ENCODE measurements at places on chromosomes 7 and 10.
A peak's percentile ranks its signal among the peaks of the same experiment; 100 is the strongest.

GRCh38 chr7:41351091-41351490 is 351.8 kb downstream of the INHBA start:
- no peak for DNase-seq

DNA sequence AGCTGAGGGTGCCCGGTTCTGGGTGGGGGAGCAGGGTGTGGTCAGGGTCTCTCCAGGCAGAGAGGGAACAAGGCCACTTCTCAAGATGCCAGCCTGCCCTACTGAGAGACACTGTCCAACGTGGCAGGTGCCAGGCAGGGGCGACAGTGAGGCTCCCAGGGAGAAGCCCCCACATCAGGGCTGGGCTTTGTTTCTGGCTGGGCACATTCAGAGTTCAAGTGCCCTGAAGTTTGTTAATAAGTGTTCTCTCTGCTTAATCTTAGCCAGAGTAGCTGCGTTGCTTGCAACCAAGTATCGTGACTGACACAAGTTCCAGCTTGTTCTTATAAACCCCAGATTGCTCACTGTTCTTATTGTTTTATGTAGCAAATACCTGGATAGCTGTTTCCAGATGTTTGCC is 21.8 kb downstream of the FOXL3 start:
- no peak for DNase-seq

GRCh38 chr10:100621360-100622205 is 85.8 kb downstream of the HIF1AN start:
- DNase-seq, result no peak

GRCh38 chr10:83538047-83538446 is 601.3 kb upstream of the GHITM start:
- no peak for DNase-seq

DNA sequence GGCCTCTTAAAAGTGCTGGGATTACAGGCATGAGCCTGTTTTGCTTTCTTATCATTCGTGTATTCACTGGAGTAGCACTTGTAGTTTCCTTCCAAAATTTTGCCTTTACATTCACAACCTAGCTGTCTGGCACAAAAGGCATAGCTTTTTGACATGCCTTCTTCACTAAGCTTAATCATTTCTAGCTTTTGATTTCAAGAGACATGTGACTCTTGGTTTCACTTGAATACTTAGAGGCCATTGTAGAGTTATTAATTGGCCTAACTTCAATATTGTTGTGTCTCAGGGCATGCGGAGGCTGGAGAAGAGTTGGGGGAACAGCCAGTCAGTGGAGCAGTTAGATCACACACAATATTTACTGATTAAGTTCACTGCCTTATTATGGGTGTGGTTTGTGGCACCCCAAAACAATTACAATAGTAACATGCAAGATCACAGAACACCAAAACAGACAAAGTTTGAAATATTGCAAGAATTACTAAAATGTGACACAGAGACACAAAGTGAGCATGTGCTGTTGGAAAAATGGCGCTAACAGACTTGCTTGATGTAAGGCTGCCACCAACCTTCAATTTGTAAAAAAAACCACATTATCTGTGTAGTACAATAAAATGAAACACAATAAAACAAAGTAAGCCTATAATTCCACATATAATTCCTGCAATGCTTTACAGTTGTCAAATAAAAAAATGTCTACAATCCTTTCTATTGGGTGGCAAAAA is 43.1 kb downstream of the BRAF start:
- DNase-seq, result no peak

DNA sequence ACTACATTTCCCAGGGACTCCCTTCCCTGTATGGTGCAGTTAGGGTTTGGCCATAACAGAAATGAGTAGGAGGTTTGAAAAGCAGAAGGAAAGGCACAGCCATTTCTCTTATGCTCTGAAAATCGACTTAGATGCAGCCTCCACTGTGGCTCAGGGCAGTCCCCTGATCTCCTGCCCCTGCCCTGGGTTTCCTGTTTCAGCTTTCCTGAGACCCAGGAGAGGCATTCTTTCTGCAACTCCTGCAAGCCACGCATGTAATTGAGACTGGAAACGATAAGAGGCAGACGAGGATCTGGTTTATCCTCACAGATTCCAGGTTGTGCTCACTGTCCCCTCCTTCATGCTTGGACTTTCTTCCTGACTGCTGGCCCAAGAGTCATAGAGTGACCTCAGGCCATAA is 461.2 kb upstream of the VSTM2A start:
- no peak for DNase-seq

- peak; percentile 13 for DNase-seq
Observed at GRCh38 chr7:19051767-19052375, 65.6 kb downstream of the TWIST1 start.

- DNase-seq, result no peak
Observed at GRCh38 chr10:124153023-124153826, 59.8 kb upstream of the CHST15 start.

DNA sequence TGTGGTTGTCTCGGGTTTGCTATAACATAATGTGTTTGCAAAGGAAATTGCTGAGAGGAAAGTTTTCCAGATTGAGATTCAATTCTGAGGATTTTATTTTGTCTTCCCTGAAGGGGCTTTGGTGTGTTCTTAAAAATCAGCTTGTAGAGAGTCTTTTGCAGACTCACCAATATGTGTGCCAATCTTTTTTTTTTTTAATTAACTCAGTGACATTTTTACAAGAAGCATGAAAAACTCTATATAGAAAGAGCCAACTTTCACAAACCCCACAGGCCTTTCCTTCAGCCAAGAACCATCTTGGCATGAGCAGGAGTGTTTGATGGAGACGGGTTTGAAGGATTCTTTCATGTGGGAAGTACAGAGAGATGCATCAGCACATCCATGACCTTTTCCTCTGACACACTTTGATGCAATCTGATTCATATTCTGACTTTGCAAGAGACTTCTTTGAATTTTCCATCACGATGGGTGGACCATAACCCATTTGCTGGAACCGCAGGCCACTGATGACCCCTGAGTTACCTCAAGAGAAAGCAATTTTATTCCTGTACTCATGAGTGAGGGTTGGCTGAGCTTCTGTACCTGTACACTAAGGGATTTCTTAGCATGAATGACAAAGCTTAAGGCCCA is 892.6 kb downstream of the XPNPEP1 start:
- no peak for DNase-seq

DNA sequence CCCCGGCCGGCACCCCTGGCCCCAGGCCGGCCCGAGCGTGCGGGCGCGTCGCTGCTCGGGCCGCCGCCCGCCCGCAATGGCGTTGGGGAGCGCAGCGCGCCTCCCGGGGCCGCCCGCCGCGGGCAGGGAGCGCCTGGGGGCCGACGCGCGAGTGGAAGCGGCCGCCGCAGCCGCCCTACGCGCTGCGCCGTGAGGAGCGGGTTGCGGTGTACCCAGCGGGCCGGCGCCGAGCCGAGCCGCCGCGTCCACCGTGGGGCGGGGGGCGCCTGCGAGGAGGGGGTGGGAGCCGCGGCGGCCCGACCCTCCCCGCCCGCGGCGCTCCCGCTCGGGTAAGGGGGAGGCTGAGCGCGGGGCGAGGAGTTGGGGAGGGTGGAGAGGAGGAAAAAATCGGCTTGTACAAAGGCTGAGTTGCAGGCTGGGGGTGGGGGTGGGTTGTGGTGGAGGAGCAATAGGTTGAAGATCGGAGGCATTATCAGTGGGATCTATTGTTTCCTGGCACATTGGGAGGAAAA is 473 bp downstream of the PPP1R9A start:
- no peak for DNase-seq

DNA sequence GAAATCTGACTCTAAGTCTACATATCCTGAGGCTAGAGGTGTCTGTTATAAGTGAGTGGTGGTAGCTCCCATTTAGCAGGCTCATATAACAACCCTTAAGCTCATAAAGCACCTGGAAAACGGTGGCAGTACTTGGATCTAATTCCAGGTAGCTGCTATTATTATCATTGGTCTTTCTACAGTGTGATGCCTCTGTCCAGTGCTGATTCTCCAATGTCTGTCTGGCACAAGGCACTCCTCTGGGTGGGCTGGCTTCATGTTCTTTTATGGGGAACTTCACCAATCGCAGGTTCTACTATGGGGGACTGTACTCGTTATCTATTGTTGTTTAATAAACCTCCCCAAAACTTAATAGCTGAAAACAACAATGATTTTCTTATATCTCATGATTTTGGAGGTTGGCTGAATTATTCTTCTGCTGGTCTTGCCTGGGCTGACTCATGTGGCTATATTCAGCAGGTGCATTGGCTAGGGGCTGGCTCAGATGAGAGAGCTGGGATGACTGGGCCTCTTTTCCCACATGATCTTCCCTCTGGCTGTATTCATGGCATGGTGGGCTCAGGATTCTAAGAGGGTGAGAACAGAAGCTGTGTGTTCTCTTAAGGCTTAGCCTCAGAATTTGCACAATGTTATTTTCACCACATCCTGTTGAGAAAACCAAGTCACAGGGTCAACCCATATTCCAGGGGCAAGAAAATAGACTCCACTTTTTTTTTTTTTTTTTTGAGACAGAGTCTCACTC is 93.0 kb upstream of the PCGF5 start:
- no peak for DNase-seq

- DNase-seq, result no peak
Observed at GRCh38 chr10:102550636-102551210, 47.0 kb downstream of the SUFU start.

DNA sequence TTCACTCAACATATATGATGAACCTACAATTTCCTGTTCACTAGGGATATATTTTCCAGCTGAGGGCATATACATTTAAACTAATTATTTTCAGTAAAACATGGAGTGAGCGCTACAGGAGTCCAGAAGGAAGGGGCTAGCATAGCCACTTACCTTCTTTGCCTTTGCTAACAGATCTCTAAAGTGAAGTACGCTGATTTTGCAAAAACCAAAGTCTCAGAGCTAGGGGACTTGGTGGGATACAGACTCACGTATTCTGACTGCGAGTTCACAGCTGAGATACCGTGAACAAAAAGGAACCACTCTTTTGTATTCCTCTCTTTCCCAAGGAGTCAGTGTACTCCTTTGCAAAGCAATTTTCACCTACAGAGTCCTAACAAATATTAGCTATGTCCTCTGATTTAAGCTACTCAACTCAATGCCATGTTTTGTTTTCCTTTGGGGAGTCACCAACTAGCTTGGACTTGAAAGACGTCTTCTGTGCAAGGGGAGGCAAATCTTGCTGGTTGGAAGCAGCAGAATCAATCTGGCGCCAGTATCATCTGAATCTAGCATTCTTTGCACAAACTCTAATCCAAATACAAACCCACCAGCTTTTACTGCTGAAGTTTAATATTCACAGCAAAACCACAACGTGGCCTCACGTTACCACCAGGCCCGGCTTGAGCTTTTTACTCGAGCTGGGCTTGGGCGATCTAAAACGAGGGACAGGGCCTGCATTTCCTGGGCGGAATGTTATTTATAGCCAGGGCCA is 657 bp downstream of the CDNF start:
- DNase-seq, result no peak

GRCh38 chr7:46205478-46205877 is 284.4 kb upstream of the IGFBP3 start:
- DNase-seq, result no peak

DNA sequence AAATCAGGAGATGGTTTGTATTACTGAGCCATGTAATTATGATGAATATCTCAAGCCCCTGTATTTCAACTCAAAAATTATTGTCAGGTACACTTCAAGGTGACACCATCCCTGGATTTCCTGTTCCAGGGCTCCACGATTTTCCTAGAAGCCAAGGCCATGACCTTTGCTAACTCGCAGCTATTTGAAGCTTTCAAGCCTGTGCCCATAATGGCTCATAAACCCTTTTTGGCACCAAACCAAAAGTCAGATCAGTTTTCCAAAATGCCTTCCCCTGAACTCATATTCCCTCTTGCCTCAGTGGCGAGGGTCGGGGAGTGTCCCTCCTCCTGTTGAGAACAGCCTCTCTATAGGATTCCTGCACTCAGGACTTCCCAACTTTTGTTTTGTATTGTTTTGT is 70.8 kb downstream of the HIP1 start:
- DNase-seq, result no peak

DNA sequence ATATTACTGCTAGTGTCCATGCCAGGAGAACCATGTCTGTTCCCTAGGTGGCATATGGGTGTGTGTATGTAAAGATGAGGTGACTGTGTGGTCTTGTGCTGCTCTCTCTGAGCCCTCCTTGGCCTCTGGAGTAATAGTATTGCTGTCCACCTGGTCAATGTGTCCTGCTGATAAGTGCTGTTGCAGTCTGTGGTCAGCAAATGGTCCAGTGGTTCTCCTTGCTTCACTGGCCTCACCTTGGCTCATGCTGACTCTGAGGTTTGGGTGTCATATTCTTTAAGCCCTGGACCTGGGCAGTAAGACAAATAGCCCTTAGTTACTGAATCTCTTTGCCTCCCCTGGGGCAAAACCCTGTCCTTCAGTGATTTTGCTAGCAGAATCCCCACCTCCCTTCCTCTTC is 56.8 kb downstream of the TPST1 start:
- no peak for DNase-seq

DNA sequence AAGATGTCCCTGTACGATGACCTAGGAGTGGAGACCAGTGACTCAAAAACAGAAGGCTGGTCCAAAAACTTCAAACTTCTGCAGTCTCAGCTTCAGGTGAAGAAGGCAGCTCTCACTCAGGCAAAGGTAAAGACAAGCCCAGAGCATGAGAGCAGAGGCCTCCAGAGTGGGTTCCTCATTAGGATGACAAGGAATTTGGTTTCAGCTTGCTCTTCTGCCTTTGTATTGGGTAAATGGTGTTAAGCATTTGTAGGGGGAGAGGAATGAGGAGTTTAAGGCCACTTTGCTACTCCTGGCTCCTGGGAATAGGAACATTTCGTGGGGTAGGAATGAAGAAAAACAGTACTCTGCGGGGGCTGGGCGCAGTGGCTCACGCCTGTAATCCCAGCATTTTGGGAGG is 8.2 kb downstream of the RBM17 start:
- DNase-seq, result no peak

DNA sequence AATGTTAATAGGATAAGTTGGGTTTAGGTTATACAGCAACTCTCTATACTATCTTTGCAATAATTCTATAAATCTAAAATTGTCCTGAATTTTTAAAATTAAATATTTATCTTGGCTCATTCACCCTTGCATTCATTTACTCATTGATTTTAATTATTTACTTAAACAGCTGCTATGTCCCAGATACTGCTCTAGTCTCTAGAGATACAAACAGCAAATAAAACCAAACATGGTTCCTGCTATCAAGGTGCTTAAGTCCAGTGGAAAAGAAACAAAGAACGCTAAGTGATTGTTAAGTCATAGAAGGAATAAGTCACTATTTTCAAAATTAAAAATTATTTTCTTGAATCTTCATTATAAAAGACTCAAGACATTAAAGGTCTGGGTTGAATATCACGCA is 29.9 kb upstream of the MAT1A start:
- no peak for DNase-seq

DNA sequence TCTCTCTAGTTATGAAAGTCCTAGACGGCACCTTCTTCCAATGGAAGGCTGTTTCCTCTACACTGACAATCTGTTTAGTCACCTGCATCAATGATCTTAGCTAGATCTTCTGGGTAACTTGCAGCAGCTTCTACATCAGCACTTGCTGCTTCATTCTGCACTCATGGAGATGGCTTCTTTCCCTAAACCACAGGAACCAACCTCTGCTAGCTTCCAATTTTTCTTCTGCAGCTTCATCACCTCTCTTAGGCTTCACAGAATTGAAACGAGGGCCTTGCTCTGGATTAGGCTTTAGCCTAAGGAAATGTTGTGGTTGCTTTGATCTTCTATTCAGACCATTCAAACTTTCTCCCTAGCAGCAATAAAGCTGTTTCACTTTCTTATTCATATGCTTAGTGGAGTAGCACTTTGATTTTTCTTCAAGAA is 24.6 kb downstream of the NAMPT start:
- DNase-seq, result no peak

GRCh38 chr10:46239247-46239646 is 47.5 kb upstream of the ANTXRL start:
- no peak for DNase-seq
